ENCODE measurements at places on chromosomes 16 and 17.

- no peak for DNase-seq
Measured at GRCh38 chr16:15897121-15897780, 8.8 kb upstream of the CEP20 start.

DNA sequence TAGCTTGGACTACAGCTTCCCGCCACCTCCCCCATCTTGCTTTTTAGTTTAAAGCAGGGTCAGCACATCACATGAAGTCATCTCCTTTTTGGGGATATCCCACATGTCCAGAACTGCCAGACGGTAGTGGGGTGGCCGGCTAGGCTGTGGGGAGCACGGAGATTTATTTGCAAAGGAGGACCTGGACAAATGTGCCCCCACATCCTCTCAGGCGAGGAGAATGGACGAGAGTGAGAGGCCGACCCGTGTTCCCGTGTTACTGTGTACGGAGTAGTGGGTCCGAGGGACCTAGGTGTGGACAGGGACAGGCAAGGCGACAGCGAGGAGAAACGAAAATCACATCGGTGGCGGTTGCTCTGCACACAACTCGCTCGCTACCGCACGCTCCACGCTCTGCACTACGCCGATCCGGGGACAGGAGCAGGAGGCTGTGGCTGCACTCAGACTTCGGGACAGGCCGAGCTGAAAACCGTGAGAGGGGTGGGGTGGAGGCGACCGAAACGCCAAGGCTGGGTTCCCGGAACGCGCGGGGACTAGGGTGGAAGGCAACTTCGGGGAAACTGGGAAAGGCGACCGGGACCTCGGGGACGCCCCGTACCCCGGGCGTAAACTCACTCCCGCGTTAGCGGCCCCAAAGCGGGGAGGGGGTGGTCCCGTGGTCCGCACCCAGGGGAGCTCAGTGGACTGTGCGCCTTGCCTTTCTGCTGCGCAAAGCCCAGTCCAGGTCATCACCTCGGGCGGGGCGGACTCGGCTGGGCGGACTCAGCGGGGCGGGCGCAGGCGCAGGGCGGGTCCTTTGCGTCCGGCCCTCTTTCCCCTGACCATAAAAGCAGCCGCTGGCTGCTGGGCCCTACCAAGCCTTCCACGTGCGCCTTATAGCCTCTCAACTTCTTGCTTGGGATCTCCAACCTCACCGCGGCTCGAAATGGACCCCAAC, at the start of gene MT1A:
Gene MT1A (plus strand): TSS at position 853 of the 937 bp plus-strand sequence. CDS start 73 bp downstream, at position 926.
- no peak for DNase-seq

DNA sequence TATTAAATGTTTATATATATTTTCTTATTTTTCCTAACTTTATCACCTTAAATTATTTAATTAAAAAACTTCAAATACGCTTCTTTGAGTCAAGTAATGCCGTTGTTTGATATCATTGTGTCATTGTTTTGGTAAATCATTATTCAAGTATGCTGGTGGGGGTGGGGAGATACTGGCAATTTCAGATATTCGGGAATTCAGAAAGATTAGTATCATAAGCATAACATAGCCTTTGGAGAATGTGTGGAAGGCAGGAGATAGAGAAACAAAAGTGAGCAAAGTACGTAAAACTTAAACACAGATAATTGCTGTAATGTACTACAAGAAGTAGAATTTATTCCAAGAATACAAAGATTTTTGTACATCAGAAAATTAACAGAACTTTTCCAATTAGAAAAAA, 49.8 kb downstream of the TANC2 start:
- DNase-seq = no peak

GRCh38 chr16:65406116-65406515, 284.3 kb upstream of the CDH11 start:
- no peak for DNase-seq
